ENCODE measurements at places on chromosomes 12 and 14.

DNA sequence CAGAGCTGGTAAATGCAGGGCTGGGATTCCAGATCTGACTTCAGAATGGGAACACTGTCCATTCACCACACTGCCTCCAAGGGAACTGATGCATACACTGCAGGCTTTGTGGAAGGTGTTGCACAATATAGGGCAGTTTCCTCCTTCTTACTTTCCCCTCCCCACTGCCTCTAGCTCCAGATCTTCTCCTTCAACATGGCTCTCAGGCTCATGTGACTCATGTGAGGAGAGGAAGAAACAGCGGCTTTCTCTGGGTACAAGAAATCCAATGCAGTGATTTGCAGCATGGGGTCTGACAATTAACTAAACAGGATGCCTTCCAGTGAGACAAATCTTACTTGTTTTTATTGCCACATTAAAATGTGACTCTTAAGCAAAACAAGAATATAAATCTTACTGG lies 447.6 kb upstream of the CCDC196 start:
- no peak for DNase-seq

DNA sequence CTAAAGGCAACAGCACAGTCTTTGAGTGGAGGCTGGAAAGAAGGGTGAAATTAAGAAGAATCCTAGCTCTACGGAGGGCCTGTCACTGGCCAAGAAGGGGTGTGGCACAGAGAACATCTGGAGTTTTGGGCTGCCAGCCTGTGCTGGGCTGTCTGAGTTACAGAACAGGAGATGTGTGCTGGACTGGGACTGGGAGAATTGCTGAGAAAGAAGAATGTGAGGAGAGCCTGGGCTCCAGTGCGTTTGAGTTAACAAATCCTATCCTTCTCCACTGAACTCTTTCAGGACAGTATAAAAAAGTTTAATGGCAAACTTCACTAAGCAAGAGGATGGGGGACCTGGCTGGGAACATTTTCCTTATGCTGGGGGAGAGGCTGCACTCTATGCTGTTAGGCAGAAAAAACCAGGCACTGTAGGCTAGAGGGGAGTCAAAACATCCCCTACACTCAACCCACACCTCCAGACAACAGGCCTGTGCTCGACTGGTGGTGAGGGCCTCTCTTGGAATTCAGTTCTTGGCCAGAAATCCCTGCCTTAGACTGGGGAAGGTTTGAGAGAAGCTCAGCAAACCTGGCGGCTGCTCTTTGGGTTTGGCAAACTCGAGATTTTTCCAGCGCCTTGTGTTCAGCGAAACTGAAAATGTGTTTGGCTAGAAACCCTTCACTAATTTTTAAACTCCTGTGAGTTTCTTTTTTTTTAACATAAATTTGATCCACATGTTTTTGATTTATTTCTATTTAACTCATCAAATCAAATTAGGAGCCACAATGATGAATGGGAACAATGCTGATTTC lies 217.3 kb downstream of the MON2 start:
- no peak for DNase-seq

GRCh38 chr14:105377555-105378182 lies 20.7 kb upstream of the TEX22 start:
- DNase-seq, result no peak

DNA sequence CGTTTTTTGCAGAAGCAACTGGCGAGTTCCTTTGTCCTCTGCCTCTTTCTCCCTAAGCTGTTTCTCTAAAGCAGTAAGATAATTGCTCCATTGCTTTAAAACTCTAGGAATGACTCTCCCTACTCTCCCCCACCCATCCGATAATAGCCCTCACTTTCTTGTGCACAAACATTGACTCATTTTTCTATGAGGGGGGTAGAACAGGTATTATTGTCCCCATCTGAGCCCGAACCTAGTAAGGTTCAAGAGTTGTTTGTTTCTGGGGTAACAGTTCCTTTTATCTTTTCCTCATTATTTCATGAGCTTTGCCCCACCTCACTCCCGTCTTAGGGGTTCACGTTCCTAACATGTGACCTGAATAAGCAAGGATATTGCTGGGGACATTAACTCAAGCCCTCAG lies 190.6 kb downstream of the EMP1 start:
- no peak for DNase-seq

GRCh38 chr12:104480826-104481440 lies 24.2 kb downstream of the CHST11 start:
- no peak for DNase-seq

DNA sequence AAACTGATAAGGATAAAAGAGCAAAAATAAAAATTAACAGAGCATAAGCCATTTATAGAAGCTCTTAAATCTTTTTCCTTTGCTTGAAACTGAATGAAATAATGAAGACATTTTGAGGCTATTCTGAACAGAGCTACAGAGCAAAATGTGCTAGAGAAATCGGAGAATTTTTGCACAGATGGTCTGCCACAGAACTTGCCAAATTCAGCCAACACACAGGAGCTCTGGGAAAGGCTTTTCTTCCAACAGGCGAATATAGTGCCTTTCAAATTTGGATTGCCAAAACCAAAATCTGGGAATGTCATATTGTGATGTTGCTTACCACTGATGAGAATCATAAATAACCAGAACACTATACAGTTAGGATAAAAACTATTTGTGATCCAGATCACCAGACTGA lies 406.3 kb downstream of the RPL10L start:
- no peak for DNase-seq

DNA sequence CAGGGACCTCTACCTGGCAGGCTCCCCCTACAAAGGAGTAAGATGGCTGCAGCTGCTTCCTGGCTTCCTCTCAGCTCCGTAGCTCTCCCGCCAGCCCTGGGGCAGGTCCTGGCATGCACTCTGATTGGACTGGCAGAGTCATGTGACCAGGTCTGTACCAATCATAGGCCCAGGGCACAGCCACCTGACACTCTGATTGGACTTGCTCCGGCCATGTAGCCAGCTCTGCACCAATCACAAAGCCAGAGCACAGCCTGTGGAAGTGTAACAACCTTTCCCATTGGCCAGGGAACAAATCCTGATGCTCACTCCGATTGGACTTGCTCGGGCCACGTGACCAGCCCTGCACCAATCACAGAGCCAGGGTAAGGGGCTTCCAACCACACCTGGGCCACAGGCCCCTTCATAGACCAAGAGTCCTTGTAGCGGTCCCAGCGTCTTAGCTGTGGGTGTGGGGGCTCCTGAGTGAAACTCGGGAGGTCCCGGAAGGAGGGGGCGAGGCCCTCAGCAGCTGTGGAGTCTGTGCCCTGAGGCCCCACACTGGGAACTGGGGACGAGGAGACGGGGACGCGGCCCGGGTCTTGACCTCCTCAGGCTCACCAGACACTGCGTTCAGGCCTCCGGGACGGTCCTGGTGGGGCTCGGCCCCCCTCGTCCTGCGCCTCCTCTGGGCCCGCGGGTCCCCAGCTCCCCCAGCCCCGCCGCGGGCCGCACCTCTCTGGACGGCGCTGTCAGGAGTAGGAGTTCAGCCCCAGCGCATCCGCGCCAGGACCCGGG lies 210.6 kb downstream of the ADGRD1 start:
- DNase-seq, result no peak

DNA sequence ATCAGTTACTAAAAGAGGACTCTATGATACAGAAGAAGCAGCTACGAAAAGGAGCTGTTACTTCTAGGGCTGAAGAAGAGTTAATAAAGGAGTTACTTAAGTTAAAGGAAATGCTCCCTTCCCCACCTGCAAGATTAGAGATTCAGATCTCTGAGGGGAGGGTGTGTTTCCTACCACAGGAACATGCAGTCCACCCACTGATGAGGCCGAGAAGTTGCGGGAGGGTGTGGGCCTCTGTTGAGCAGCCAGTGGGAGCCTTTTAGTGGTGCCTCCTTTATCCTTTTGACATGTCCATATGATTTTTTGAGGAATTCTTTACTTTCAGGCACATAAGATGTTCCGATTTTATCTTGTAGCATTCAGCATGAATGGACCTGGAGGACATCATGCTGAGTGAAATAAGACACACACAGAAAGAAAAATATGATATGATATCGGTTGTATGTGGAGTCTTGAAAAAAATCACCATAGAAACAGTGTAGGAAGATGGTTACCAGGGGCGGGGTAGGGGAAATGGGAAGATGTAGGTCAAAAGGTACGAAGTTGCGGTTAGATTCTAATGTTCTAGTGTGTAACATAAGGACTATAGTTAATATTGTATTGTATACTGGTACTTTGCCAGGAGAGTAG lies 4.4 kb upstream of the M6PR start:
- DNase-seq, result peak; percentile 54

DNA sequence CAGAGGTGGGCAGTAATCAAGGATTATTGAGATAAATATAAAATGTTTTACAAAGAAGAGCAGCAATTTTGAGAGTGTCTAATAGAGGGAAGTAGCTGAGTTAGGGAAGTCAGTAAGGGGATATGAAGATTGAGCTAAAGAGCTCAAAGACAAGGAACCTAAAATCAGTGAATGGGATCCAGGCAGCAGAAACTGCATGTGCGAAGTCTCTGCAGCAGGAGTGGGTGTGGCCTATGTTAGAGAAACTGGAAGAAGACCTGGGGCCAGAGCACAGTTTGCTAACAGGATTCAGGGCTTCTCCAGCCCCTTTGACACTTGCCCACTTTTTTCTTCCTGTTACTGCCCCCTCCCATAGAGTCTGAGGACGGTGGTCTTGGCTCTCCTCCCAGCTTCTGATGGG lies 36.3 kb upstream of the PLXNC1 start:
- DNase-seq, result no peak

DNA sequence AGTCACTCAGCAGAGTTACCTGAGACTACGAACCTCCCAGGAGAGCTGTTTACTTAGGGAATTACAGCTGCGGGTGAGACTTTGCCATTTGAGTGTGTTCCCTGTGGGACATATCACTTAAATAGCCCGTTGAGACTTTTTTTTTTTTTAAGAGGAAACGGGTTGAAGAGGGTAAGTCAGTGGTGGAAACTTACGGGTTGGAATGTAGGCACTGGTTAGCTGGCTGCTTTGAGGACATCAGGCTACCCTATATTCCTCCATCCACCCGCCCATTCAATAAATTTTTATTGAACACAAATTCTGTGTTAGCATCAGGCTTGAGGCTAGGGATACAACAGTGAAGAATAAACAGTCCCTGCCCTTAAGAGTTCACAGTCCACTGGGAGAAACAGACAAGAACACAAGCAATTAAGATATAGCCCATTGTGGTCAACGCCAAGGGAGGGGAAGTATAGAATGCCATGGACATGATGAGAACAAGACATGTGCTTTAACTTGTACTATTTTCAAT lies 88.1 kb upstream of the CPSF6 start:
- DNase-seq, result no peak

DNA sequence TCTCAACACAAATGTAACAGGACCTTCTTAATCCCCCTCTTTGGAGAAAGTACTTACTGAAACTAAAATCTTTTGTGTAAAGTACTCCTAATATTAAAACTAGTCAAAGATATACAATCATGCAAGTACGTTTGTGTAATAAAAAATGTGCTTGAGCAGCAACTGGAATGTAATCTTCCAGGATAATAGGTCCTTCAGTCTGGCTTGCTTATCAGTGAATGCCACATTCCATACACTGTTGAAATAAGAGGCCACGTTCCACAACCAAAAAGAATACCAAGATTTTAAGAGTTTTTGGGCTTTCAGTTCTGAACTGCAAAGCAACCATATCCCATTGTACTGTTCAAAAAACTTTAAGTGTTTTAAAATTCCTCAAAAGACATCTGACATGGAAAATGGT lies 26.2 kb upstream of the GRIN2B start:
- DNase-seq, result no peak

DNA sequence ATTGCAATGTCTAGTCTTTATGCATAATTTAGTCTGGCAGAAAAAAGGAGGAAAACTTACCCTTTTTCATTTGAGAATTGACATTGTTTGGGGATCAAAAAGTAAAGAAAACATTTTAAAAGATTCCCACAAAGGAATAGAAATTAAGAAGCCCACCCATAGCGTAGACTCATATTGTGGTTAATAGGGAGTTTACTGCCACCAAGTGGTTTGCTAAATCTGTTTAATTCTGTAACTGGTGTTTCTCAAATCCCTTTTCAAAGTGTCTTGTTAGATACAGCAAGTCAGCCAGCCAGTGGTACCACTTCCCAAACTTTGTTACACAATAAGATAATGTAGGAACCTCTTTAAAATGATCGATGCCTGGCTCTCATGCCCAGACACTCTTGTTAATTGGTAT lies 180.3 kb downstream of the IPO8 start:
- DNase-seq, result no peak

GRCh38 chr12:2311020-2311778 lies 258.4 kb downstream of the CACNA1C start:
- no peak for DNase-seq

DNA sequence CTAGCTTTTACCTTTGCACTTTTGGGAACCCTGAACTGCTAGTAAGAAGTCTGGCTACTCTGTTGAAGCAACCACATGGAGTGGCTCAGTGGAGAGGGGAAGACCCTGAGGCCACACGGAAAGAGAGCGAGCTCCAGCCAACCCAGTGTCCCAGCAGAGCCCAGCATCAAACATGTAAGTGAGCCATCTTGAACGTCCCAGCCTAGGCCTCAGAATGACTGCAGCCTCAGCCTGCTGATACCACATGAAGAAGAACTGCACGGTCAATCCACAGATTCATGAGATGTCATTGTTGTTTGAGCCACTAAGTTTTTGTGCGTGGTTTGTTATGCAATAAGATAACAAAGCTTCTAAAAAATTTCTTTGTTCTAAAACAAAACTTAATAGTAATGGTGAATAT lies 40.2 kb downstream of the TFCP2 start:
- DNase-seq, result no peak
